ENCODE measurements at places on chromosomes 7 and 10.

DNA sequence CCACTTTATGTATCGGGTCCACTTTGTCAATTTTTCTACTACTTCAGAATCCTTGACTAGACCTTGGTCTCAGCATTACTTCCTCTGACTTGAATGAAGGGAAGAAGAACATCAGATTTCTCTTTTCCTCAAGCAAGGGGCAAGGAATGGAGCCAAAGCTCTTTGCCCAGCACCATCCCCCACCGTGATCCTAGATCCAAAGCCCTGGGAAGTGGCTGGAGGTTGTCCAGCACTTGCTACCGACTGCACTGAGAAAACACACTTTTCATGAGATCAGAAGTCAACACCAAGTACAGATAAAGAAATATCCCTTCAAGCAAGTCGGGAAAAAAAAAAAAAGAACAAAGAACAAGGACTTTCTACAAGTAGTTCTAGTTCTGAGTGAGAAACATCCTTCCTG lies 102.1 kb upstream of the DDC start:
- DNase-seq, result peak; percentile 40

DNA sequence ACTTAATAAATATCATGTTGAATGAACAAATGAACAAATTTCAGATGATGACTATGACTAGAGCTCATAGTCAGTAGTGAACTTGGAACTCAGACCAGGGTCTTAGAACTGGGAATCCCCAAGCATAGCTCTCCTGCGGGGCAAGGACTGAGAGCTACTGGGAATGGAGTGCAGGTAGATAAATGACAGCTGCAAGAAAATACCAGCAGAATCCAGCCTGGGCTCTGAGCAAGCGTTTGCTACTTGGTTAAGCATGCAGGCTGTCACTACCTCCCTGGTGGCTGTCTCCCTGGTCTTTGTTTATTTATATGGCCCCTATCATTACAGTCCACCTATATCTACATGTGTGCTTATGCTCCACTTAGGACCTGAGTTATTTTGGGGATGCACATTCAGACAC lies 208.4 kb downstream of the POU6F2 start:
- DNase-seq, result no peak

DNA sequence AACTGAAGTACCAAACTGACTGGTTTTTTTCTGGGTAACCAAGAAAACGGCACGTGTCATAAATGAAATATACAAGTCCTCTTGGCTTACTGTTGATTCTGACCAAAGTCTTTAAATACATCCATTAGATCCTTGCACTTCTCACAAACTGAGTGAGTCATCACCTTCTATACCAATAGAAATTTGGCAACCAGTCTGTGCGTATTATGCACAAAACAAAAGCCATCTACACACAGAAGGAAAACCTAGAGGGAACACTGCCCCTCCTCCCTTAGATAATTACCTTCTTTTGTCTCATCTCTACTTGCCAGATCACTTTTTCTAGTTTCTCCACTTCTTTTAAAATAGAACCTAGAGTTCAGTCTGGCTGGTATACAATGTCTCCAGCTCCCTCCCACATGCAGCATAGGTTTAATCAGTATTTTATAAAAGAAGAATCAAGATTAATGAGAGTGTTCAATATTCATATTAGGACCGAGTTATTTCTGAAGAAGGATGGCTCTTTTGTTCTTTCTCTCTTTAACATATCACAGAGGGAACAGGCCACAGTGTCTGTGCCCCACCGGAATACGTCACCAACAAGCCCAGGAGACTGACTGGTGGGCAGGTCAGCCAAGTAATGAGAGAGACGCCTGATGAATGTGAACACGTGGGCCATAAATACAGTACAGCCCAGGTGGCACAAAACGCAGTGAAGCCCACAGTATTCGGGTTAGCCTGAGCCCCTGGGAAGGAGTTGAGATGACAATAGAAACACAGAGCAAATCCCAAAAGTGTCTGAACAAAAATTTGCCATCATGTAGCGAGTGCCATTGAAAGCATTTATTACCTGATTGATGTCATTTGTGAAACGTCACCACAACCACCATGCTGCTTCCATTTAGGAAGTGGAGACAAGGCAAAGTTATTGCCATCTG lies 91.3 kb downstream of the KIAA1549 start:
- no peak for DNase-seq

GRCh38 chr10:70906031-70906783 lies 17.8 kb upstream of the PCBD1 start:
- DNase-seq, result no peak

DNA sequence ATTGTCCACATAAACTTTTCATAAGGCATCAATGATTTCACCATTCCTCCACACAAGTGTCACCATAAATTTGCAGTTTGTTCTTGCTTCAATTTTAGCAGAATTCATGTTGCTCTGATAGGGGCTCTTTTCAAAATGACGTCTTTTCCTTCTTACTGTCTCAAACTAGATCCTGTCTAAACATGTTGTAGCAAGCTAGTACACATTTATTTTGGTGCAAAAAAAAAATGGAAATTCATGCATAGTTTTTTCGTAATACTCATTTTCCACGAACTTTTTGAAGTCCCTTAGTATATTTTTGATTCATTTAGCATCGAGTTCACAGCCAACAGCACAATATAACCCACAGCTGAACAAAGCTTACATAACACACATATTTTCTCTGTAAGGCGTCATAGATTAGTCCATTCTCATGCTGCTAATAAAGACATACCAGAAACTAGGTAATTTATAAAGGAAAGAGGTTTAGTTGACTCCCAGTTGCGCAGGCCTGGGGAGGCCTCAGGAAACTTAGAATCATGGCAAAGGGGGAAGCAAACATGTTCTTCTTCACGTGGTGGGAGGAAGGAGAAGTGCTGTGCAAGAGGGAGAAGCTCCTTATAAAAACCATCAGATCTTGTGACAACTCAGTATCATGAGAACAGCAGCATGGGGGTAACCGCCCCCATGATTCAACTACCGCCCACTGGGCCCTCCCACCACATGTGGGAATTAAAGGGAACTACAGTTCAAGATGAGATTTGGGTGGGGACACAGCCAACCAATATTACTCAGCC lies 301.5 kb downstream of the CCDC3 start:
- no peak for DNase-seq

GRCh38 chr7:133683182-133683454 lies 430.2 kb downstream of the EXOC4 start:
- no peak for DNase-seq

GRCh38 chr10:112848228-112848627 lies 101.8 kb upstream of the TCF7L2 start:
- no peak for DNase-seq

Measured in NCI-H446 (cell line).